ENCODE measurements at places on chromosomes 1 and 21.

DNA sequence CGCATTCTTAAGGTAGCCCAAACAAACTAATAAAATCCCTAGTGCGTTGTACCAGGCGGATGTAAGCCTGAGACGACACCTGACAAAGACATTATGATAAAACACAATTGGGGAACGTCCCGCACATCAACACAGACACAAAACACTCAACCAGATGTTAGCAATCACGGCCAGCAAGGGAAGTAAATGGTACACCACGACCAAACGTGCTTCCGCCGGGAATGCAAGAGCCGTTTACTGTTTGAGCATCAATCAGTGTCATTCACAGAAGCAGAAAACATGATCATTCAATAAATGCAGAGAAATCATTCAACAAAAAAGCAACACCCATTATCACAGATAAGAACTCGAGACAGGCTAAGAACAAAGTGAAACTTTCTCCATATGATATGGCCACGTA is 49.4 kb upstream of the COL18A1 start:
- no peak for DNase-seq

GRCh38 chr1:178689769-178690168 is 35.3 kb upstream of the RALGPS2 start:
- DNase-seq, result no peak

DNA sequence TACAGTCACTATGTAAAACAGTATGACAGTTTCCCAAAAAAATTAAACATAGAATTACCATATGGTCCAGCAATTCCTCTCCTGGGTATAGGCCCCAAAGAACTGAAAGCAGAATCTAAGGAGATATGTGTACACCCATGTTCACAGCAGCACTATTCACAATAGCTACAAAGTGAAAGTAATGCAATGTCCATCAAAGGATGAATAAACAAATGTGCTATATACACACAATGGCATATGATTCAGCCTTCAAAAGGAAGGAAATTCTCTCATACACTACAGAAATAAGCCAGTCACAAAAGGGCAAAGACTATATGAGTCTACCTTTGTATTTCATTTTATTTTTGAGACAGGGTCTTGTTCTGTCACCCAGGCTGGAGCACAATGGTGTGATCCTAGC is 120.4 kb downstream of the TOMM20 start:
- no peak for DNase-seq

DNA sequence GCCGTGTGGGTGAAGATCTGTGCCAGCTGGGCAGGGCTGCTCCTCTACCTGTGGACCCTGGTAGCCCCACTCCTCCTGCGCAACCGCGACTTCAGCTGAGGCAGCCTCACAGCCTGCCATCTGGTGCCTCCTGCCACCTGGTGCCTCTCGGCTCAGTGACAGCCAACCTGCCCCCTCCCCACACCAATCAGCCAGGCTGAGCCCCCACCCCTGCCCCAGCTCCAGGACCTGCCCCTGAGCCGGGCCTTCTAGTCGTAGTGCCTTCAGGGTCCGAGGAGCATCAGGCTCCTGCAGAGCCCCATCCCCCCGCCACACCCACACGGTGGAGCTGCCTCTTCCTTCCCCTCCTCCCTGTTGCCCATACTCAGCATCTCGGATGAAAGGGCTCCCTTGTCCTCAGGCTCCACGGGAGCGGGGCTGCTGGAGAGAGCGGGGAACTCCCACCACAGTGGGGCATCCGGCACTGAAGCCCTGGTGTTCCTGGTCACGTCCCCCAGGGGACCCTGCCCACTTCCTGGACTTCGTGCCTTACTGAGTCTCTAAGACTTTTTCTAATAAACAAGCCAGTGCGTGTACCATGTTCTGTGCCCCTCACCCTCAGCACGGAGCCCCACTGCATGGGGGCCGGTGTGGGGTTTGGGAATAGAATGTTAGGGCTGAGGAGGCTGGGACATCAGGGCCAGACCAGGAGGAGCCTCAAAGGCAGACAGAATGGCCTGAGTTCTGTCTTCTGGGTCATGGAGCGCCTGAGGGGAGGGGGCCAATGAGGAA is 21.3 kb downstream of the SERINC2 start:
- peak; percentile 22 for DNase-seq

- no peak for DNase-seq
Observed at GRCh38 chr21:46346296-46347202, 22.6 kb downstream of the PCNT start.

DNA sequence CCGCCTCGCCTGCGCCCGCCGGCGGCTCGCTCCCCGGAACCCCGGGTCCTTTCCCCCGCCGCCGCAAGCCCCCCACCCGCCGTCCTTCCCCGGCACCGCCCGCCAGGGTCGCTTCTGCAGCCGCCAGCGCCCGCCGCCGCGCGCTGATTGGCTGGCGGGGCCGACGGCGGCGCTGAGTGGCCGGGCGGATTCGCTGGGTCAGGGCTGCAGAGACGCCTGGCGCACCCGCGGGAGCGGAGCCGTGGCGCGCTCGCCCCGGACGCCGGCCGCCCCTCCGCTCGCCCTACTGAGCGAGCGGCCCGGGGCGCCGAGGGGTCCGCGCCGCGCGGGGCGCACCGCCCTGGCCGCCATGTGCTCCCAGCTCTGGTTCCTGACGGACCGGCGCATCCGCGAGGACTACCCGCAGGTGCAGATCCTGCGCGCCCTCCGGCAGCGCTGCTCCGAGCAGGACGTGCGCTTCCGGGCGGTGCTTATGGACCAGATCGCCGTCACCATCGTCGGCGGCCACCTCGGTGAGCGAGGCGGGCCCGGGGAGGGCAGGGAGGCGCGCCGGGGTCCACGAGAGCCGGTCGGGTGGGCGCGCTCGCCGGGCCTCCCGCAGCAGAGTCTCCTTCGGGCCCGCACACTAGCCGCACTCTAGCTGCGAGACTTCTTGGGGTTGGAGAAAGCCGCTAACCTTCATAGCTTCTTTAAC is at the start of gene RIMKLA:
Gene RIMKLA, plus strand, starts transcription at position 207 of the 694 bp plus-strand sequence. Its CDS starts 143 bp downstream, at position 350.
- peak; percentile 48 for DNase-seq

All from pons (tissue), 1 donor.